ENCODE measurements at places on chromosomes 1 and 21.
A peak's percentile ranks its signal among the peaks of the same experiment; 100 is the strongest.

DNA sequence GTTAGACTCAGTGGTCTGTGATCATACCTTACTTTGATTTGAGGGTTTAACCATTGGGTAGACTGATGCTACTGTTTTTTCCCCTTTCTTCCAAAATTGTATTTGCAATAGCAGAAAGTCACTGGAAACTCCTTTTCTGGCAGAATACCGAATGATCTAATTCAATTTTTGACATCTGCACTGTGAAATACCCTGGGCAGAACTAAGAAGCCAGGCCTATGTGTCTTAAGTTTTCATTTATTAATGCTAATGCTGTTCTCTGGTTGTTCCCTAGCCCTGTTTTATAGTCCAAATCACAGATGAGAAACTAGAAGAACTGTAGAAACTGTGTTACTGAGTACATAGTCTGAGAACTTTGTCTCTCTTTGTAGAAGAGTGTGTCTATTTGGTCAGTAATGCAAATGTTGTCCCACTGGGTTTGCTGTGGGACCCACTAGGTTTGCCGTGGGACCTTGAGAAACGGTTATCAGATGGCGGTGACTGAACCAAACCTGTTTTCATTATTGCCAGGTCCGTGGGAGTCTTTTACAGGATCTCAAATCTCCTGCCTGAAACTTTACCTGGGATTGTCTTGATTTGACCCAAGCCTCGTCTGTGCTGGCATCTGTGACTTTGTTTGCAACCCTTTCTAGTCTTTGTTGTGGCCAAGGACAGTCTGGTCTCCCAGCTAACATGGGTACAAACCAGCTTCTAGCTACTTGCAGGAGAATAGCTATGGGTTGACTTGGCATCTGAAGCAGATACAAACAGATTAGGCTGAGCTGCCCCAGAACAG is 41.4 kb downstream of the PEX14 start:
- no peak for DNase-seq

DNA sequence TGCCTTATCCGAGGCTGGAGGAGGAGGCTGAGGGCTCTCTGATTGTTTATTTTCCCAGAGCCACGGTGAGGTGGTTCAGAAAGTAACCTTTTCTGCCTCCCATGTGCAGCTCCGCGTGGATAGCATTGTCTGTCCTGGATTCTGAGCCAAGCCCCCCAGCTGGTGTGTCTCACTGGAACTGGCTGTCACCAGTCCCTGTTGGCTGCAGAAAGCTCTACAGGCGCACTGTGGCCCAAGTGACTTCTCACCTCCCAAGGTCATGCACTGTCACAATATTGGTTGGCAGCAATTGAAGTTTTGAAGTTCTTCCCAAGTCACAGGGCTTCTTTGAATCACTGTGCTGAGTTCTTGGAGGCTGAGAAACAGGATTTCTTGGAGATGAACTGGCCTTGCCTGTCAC is 8.2 kb downstream of the BMP8A start:
- no peak for DNase-seq

DNA sequence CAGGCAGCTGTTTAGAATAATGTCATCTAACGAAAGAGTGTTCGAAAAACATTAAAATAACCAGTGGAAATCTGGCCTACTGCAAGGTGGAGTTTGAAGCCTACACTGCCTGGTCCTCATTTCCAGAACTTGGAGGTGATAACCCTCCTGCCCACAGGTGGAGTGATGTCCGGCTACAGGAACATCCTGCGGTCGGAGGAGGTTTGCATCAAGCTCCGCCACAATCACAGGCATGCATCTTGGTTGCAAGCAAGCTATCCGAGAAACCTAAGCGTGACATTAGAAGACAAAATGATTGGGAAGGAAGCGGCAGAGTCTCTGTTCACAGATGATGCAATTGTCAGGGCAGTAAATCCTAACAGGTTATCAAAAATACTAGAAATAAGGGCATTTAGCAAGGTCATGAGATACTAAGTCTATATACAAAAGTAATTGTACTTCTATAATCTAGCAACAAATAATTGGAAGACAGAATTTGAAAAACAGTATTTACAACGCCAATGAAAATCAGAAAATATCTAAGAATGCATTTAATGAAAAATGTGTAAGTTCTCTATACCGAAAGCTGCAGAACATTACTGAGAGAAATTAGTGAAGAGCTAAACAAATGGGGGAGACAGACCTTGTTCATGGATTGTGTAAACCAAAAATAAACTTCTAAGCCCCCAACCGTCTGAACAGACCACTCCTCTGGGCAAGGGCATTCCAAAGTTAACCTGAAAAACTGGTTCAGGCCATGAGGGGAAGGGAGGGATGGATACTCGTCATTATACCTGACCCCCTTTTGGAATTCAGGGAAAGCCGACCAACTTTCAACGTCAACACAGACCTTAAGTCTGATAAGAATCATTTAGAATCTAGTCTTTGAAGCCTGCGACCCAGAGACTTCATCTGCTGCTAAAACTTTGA is 4.7 kb upstream of the SLC19A1 start:
- DNase-seq = no peak

DNA sequence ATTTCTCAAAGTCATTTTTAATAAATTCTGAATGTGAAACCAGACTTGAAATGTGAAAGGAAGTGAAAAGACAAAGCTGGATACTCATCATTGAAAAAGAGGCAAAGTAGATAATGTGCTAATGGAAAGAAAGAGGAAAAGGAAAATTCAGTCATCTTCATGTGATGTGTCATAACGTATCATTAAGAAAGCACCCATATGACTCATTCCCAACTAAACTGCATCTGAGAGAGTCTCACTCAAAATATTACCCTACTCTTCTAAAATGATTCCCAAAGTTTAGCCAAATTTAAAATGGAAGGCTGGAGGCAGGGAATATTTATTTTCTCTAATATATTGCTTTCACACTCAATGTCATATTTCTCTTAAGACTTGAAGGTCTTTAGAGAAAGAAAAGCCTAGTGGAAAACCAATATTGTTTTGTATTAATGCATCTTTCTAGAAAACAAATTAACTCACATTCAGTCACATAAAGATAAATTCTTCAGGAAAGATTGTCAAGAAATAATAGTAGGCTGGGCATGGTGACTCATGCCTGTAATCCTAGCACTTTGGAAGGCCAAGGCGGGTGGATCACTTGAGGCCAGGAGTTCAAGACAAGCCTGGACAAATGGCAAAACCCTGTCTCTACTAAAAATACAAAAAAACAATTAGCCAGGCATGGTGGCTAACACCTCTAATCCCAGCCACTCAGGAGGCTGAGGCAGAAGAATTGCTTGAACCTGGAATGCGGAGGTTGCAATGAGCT is 129.9 kb downstream of the SLC30A10 start:
- no peak for DNase-seq

DNA sequence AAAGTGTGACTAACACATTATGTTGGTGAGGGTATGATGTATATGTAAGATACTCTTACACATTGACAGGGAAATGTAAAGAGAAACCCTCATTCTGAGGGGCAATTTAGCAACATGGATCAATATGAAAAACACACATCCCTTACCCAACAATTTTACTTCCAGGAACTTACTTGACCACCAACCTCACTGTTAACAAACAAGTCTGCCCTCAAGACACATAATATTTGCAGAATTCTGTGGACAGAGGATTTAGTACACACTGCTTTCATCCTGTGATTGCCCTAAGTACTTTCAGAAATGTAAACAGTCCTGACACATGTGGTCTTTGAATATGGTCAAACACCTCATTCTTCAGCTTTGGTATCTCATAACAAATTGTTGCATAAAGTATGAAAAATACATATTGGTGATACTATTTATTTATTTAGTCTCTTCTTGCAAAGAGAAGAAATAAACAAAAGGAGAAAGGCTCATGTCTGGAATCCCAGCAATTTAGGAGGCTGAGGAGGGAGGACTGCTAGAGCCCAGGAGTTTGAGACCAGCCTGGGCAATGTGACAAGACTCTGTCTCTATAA is 6.9 kb downstream of the USP48 start:
- DNase-seq = no peak

- no peak for DNase-seq
These were observed 50.7 kb downstream of the MATN1 start for GRCh38 chr1:30672661-30673060.

- peak; percentile 18 for DNase-seq
These were observed 837 bp downstream of the FOXD3 start for GRCh38 chr1:63322944-63323864.

DNA sequence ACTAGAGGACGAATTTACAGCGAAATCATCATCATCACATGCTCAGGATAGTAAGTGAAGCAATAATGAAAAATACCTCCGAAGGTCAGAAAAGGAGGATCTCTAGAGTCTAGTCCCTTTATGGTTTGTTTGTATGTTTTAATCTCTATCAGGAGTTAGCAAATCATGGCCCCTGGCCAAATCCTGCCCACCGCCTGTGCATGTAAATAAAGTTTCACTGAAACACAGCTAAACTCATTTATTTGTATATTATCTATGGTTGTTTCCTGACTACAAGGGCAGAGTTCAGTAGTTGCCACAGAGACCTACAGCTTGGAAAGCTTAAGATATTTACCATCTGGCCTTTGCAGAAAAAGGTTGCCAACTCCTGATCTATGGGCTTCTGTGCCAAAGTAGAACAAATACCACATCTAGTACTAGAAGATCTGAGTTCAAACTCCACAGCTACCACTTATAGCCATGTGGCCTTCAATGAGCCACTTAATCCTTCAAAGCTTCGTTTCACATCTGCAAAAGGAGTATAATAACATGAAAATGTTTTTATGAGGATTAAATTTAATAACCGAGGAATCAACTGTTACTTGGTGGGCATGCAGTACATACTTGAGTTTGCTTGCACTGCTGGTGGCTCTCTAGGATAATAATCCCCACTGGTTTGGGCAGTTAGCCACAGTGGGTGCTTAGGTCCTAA is 94.0 kb upstream of the KIF26B start:
- DNase-seq = peak; percentile 46

Data from BE2C (cell line).